ENCODE measurements at places on chromosomes 12 and 14.
A peak's percentile ranks its signal among the peaks of the same experiment; 100 is the strongest.

DNA sequence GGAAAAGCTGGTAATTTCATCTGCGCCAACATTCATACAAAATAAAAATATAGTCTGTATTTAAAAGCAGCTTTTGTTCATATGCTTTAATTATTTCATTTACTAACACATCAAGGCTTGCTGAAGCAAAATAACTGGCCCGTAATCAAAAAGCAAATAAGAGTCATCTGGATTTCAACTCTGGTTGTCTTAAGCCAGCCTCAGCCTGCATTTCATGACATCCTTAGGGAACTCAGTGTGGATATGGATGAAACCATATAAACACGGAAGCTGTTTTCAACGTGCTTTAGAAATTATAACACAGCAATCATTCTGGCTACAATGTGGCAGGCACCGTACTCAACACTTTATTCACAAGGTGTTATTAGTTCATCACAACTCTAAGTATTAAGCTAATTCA lies 852 bp downstream of the COX16 start:
- DNase-seq: peak; percentile 29

DNA sequence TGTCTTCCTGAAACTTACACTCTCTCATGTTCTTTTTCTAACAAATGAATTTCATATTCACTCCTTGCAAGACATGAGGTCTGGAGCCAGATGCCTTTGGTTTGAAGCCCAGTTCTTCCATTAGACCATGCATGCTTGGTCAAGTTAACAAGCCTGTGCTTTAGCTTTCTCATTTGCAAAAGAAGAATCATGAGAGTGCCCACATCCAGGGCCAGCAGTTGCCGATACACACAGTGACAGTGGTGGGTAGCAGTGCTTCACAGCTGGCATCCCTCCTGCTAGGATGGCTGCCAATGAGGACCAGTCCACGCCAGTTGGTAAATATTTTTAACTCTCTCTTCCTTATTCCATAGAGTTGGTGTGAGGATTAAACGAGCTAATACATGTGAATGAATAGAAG lies 163.1 kb downstream of the PHLDA1 start:
- DNase-seq: no peak

- no peak for DNase-seq
Measured at GRCh38 chr12:96493106-96493505, 3.7 kb downstream of the CFAP54 start.

DNA sequence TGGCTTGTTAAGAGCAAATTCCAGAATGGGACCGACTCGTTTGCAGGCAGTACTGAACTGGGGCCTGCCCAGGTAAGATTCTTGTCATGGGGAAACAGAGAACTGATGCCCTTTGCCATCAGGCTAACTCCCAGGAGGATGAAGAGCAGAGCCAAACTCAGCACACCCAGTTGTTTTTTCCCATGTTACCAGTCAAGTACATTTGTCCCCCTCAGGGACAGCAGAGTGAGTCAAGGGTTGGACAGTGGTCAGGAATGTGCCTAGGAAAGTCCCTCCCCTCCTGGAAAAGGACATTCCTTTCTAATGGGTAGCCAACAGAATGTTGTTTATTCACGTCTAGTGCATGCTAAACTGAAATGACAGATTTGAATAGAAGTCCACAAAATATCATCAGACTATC lies 1.6 kb downstream of the ART4 start:
- DNase-seq: no peak

- DNase-seq: peak; percentile 48
Measured at GRCh38 chr12:39272871-39273655, 169.9 kb downstream of the KIF21A start.

- DNase-seq: no peak
Measured at GRCh38 chr14:65656554-65656953, 244.0 kb downstream of the FUT8 start.

- DNase-seq: peak; percentile 79
Measured at GRCh38 chr12:6662602-6662905, 365 bp downstream of the ING4 start.

DNA sequence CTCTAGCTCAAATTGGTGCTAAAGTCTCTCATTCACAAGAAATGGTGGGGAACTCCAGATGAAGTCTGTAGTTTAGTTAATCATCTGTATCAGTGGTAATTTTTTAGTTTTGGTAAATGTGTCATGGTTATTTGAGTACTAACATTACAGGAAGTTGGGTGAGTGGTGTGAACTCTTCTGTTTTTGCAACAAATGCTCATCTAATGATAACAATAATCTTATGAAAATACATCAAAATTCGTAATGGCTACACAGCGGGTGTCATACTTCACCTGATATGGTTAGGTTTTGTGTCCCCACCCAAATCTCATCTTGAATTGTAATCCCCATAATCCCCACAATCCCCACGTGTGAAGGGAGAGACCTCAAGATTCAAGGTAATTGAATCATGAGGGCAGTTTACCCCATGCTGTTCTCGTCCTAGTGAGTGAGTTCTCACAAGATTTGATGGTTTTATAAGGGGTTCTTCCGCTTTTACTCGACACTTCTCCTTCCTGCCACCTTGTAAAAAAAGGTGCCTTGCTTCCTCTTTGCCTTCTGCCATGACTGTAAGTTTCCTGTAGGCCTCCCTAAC lies 209.3 kb upstream of the FOXN3 start:
- DNase-seq: no peak

DNA sequence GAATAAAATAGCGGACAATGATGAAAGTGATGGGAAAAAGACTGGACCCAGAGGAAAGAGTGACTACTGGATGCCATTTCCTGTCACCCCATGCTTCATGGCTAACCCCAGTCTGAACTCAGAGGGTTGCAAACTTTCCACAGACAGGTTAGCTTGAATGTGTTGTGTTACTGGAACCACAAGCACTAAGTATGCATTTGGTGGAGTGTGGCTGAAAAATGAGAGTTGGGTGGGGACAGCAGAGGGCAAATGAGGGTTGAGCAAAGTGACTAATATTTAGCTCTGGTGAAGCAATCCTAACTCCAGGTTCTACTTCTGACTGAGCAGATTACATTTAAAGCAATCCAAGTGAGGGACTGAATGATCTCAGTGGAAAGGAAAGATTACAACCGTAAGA lies 1.6 kb downstream of the SLC16A7 start:
- DNase-seq: no peak

GRCh38 chr14:101328412-101329028 lies 232.8 kb upstream of the DIO3 start:
- no peak for DNase-seq

GRCh38 chr14:100438271-100438670 lies 115.1 kb downstream of the SLC25A47 start:
- DNase-seq: no peak

DNA sequence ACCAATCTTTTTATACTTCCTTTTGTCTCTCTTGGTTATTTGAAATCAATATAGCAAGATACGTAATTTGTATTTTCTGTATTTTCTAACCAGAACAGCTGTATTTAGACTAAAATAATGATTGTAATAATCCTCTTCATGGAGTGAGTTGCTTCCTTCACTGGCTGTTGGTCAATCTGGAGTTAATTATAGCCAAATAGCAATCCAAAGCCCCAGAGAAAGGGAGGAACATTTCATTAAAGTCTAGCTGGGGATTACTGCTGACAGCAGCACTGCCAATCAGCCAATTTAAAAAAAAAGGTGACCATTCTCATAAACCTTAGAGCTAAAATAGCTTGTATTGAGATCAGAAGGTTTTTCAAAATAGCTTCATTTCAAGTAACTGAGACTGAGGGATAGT lies 118.0 kb downstream of the TRHDE start:
- peak; percentile 31 for DNase-seq

DNA sequence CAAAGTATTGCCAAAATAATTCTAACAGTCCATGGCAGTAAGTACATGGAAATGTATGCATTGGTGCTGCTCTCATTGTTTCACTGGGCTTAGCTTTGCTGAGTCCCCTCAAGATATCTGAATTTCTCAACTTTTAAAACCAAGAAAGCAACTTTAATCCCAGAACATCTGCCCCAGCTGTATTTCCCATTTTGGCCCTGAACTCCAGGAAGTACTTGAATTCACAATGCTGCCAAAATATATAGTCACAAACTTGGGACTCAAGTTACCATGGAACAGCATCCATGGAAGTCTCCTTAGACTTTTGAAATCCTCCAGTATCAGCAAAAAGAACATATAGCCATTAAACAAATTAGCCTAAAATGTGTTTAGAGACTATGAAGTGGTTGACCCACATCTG lies 78.5 kb upstream of the FLRT2 start:
- no peak for DNase-seq

- DNase-seq: no peak
Measured at GRCh38 chr14:73325630-73326299, 88.5 kb downstream of the PAPLN start.

- peak; percentile 29 for DNase-seq
Measured at GRCh38 chr14:105527381-105527825, 1.0 kb downstream of the TMEM121 start.

DNA sequence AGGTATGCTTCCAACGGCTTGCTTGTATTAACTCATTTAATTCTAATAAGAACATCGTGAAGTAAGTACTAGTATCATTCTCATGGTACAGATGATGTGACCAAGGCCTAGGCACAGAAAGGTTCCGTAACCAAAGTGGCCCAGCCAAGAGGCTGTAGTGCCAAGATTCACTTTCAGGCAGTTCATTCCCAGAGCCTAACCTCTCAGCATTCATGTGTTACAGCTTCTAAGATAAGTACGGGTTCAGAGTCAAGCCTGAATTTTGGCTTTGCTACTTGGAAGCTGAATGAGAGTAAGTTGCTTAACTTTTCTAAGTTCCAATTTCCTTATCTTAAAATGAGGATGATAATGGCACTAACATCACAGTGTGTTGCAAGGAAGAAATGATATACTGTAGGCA lies 379.9 kb downstream of the AEBP2 start:
- no peak for DNase-seq

- DNase-seq: no peak
Measured at GRCh38 chr14:64825509-64825908, 54.2 kb downstream of the SPTB start.

GRCh38 chr12:100717733-100718067 lies 76.9 kb upstream of the ANO4 start:
- DNase-seq: no peak

DNA sequence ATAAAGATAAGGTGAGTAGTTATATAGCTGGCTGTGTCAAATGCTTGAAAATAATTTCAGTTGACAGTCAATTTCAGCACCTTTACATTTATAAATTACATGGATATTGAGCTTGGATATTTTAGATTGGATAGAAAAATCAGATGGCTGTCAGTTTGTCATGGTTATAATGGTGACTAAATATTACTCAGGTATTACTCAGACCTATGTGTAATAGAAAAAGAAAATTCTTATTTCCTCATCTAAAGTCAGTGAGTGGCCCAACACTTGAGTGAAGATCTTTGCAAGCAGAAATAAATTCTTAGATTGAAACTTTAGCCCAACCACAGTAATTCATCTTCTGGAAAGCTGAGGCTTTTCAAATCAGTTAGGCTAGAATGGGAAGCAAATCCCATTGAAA lies 354.4 kb downstream of the NAV3 start:
- DNase-seq: no peak

All from D341Med (cell line).